ENCODE measurements at places on chromosomes 2 and 18.

DNA sequence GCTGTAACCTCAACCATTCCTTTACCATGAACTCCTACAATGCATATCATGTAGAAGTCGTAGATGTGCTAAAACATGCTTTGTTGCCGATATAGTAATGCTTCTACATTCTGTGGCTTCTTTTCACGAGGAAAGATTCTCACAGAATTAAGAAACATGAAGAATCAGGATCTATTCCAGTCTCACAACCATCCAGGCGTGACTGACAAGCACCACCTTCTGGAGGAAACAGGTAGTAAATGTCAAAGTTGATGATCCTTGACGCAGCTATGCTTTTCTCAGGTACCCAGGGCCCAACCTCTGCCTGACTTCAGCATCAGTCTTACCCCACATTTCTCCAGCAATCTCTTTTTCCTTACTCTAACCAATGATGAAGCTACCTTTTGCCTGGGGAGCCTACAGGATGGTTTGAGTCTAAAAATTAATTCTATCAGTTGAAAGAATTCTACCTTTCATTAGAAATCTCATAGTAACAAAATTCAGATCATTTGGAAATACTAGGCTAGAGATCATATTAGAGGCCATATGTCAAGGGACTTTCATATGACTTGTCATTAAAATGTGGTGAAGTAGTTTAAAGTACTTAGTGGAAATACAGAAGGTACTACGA, 123.3 kb upstream of the RND3 start:
- DNase-seq = no peak

GRCh38 chr2:193679847-193680246, 1485.1 kb upstream of the TMEFF2 start:
- DNase-seq = no peak

DNA sequence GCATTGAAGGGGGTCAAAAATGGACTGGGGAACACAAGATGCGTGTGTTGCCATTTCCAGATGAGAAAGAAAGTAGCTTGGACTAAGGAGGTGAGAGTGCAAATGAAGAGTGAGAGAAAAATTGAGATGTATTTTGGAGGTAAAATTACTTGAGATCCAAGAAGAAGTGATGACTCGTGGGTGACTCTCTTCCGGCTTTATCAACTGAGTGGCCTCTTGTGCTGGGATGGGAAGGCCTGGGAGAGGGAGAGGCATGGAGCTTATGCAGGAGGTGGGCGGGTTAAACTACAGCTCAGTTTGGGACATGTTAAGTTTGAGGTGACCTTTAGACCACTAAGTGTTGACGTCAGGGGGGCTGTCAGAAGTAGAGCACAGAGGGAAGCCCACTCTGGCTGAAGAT, 34.9 kb downstream of the SULT1C2 start:
- DNase-seq = no peak

- DNase-seq = no peak
Measured at GRCh38 chr2:28297531-28297930, 95.1 kb upstream of the FOSL2 start.

GRCh38 chr18:10386956-10387355, 67.5 kb upstream of the APCDD1 start:
- DNase-seq = no peak

DNA sequence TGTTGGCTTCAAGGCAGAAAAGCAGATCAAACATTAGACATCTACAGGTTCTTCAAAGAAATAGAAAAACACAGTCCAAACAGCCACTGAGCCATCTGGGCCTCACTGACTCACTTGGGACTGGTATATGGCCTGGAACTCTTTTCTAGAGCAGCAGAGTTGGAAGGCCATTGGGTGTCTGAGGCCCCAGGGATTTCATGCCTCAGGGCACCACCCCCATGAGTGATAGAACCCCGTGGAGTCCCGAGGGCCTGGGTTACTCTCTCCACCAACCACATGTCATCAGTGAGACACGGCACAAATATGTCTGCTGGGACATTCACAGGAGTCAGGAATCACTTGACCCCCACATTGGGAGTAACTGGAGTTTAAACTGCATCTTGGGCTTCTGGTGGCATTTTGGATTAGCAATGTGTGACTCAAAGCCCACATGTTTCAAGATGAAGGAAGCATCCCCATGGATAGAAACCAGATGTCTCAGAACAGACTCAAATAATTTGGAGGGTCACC, 44.0 kb downstream of the CAPN13 start:
- DNase-seq = no peak

- no peak for DNase-seq
Measured at GRCh38 chr18:7721532-7721931, 154.4 kb downstream of the PTPRM start.

GRCh38 chr2:47016172-47016913, 100.7 kb upstream of the MCFD2 start:
- DNase-seq = peak; percentile 68

DNA sequence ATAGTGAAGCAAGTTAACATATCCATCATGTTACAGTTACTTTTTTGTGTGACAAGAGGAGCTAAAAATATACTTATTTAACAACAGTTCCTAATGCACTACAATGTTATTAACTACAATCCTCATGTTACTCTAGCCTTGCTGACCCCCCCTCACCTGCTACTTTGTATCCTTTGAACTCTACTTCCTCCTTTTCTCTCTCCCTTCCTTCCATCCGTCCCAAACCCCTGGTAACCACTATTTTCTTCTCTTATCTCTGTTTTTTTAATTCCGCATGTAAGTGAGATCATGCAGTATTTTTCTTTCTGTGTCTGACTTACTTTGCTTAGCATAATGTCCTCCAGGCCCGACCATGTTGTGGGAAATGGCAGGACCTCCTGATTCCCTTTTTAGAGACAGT, 59.4 kb downstream of the NPAS2 start:
- no peak for DNase-seq

DNA sequence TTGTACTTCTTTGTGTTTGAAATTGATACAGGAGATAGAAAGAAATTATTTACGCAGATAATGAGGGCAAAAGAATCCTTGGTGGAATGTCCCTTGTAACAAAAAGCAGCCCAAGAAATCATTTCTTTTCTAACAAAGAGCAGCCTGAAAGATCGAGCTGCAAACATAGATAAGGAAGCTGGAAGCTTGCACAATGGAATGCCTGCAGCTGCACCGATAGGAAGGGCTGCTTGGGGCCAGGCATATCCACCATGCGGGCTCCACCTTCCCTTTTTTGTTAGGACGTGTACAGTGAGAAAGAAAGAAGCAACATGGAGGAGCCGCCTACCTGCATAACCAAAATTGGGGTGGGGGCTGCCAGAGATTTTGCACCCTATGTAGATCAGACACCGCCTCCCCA, 568.7 kb downstream of the METTL4 start:
- no peak for DNase-seq

- no peak for DNase-seq
Measured at GRCh38 chr2:206422493-206422892, 20.8 kb upstream of the ADAM23 start.

- no peak for DNase-seq
Measured at GRCh38 chr2:168220965-168221819, 26.2 kb downstream of the STK39 start.

- no peak for DNase-seq
Measured at GRCh38 chr2:191280834-191281756, 35.9 kb downstream of the MYO1B start.

DNA sequence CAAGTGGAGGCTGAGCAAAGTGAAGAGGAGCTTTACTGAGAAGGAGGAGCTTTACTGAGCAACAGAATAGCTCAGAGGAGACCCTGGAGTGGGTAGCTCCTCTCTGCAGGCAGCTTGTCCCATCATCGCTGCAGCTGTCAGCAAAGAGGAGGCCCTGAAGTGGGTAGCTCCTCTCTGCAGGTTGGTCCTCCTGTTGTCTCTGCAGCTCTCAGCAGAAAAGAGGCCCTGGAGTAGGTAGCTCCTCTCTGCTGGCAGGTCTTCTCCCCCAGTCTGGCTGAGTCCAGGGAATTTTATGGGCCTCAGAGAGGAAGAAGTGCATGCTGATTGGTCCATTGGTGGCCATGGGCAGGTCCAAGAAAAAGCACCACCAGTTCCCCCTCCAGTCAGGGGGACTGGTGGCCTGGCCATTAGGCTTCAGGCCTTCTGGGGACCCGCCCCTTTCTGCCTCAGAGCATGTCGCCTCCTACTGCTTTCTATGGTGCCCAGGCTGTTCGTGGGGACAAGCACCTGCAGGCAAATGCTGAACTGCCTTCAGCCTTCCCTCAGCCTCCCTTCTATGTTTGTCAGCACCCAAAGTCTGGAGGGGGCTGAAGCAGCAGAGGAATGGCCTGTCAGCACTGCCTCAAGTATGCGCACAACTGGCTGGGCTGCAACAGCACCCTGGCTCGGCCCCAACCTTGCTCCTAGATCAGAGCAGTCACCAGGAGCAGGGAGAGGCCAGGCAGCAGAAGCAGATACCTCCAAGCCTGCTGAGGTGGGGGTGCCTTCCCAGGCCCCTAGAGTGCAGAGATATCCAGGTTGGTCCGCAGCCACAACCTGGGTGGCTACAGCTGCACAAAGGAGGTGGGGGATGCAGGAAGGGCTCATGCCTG, 5.9 kb downstream of the ZSCAN30 start:
- DNase-seq = no peak

- no peak for DNase-seq
Measured at GRCh38 chr18:5237083-5237722, 40.1 kb upstream of the AKAIN1 start.

DNA sequence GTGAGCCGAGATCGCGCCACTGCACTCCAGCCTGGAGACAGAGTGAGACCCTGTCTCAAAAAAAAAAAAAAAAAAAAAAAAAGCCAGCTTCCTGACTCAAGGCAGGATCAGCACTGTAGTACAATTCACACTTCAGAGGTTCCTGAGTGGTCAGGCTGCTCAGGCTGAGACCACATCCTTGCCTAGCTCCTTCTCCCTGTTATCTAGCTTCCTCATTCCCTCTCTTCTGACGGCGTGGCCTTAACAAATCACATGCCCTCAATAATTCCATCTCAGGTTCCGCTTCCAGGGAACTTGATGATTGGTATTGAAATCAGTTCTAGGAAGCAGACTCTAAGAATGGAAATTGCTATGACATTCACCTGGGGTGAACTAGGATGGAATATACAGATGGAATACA, 29.8 kb upstream of the KDM3A start:
- DNase-seq = peak; percentile 73

DNA sequence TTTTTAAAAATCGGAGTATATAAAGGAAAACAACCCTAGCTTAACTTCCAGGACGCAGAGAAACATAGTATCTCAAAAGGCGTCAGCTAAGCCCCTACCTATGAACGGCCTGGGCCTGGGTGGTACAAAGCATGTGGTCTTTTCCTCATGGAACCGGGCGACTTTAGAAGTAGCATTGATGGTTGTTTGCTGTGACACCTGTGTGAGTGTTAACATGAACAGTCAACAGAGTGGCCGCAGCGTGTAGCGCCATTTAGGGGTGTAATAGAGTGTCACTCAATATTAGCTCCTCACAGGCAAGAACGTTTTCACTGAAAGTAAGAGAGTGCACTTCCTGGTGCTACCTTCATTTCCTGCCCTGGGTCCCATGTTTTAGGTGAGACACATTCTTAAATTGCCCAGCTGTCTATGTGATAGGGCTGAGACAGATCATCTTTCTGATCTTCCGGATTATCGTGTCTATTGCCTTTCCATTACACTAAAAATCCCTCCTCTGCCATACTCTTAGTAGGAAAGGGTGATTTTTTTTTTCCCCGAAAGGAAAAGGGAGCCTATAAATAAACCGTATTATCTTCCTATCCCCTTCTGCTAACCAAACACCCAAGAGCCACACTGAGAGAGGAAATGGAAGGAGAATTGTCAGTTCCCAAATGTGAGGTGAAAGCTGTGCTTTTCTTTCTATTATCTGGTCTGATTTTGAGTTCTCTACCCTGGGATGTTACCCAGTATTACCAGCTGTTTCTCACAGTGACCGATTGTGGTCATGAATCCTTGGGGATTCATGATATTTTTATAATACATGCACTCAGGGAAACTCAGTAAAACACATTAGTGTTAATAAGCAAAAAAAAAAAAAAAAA, 1.3 kb downstream of the GORASP2 start:
- peak; percentile 50 for DNase-seq

- no peak for DNase-seq
Measured at GRCh38 chr2:237892984-237893595, 33.7 kb downstream of the RAMP1 start.
